ENCODE measurements at places on chromosomes 7 and 10. TPM values are rescaled to one million over a fixed set of nuclear protein-coding genes. Genes with fewer than 3 reads are reported as not detected.

SMKR1 gene
- polyA plus RNA-seq: 1.1 TPM

SERPINE1 gene
- polyA plus RNA-seq: 1.7 TPM

PRXL2A gene
- polyA plus RNA-seq: 99.8 TPM

MNX1 gene
- polyA plus RNA-seq: 14.5 TPM

CALML3 gene
- 0.09 TPM for polyA plus RNA-seq

ZNF316 gene
- polyA plus RNA-seq: 35.0 TPM

DENND2A gene
- 12.2 TPM for polyA plus RNA-seq

PRPS1L1 gene
- polyA plus RNA-seq: not detected

PDE6C gene
- 0.55 TPM for polyA plus RNA-seq

APBB1IP gene
- 3.3 TPM for polyA plus RNA-seq

DNAJB6 gene
- 102 TPM for polyA plus RNA-seq

WASHC2C gene
- polyA plus RNA-seq: 58.4 TPM

CRPPA gene
- polyA plus RNA-seq: 1.8 TPM

AGR3 gene
- 213 TPM for polyA plus RNA-seq

LBX1 gene
- 0.03 TPM for polyA plus RNA-seq

ANKRD2 gene
- polyA plus RNA-seq: 0.13 TPM

CTAGE15 gene
- polyA plus RNA-seq: 5.2 TPM

OR2A12 gene
- 0.04 TPM for polyA plus RNA-seq

HMX3 gene
- 1.5 TPM for polyA plus RNA-seq

IL6 gene
- polyA plus RNA-seq: 2.1 TPM

OR6B1 gene
- polyA plus RNA-seq: not detected

SPDYE9 gene
- polyA plus RNA-seq: 0.37 TPM

MLXIPL gene
- polyA plus RNA-seq: 195 TPM

VKORC1L1 gene
- 29.3 TPM for polyA plus RNA-seq

HECW1 gene
- 0.36 TPM for polyA plus RNA-seq

TLX1 gene
- 0.57 TPM for polyA plus RNA-seq

XRCC2 gene
- 6.0 TPM for polyA plus RNA-seq

FOXK1 gene
- polyA plus RNA-seq: 11.6 TPM

KLF14 gene
- polyA plus RNA-seq: 0.18 TPM

AASS gene
- 29.6 TPM for polyA plus RNA-seq

ASB10 gene
- polyA plus RNA-seq: not detected

KCNH2 gene
- polyA plus RNA-seq: 8.1 TPM

KCNK18 gene
- not detected for polyA plus RNA-seq

DNAJC1 gene
- polyA plus RNA-seq: 25.2 TPM

THSD7A gene
- 3.7 TPM for polyA plus RNA-seq

KLHDC10 gene
- polyA plus RNA-seq: 30.2 TPM

EVX1 gene
- polyA plus RNA-seq: not detected

POLD2 gene
- 64.1 TPM for polyA plus RNA-seq

BTBD16 gene
- 0.79 TPM for polyA plus RNA-seq

Measured in large intestine (tissue), 12 donors.